Activated naive CD4-positive, alpha-beta T cell (primary cell): ENCODE measurements at places on chromosomes 2 and 18.

GRCh38 chr2:189444322-189444721 is 3.0 kb downstream of the WDR75 start:
- DNase-seq, result no peak

DNA sequence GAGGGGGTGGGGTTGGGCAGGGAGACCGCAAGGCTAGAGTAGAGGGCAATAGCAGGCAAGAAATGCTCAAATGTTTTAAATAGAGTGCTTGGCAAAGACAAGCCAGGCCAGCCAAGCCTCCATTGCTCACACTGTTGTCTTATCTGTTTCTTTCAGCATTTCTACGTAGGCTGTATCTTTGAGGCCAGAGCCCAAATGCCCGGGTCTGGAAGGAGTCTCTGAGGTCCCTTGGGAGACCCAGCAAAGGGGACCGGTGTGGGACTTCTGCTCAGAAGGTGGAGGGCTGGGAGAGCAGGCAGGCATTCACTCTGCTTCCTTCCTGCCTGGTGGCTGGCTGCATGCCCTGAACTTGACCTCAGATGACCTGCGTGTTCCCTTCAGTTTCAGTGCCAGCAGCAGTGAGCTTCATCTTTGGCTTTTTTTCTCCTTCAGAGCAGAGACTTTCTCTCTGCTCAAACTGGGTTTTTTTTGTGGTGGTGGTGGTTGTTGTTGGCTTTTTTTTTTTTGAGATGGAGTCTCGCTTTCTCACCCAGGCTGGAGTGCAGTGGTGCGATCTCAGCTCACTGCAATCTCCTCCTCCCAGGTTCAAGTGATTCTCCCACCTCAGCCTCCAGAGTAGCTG is 13.7 kb upstream of the TET3 start:
- peak; percentile 37 for DNase-seq

DNA sequence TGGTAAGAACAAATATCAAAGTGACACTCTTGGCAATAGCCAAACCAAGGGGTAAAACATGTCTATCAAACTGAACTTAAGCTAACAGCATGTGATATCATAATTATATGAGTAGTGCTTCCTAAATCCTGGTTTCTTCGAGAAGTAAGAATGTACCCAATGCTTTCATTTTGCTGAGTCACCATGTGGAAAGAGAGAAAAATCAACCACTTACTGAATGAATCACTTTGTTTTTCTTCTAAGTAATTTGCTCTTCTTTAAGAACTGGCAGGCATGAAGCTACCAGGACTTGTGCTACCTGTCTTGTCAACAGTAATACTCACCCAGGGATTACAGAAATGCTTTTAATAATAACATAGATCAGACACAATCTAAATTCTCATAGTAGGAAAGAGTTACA is 19.0 kb upstream of the DUSP19 start:
- no peak for DNase-seq

- DNase-seq, result no peak
Measured at GRCh38 chr2:218329826-218330593, 26.6 kb upstream of the CATIP start.

DNA sequence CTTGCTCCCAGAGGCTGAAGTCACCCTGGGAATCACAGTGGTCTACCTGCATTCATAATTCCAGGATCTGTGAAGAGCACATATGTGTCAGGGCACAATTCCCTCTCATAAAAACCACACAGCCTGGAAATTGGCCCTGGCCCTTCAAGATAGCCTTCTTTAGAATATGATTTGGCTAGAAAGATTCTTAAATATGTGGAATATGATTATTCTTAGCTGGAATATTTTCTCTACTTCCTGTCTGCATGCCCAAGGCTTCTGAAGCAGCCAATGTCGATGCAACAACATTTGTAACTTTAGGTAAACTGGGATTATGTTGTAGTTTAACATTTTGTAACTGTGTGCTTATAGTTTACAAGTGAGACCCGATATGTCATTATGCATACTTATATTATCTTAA is 24.2 kb downstream of the ICOS start:
- no peak for DNase-seq

- no peak for DNase-seq
Measured at GRCh38 chr2:41194230-41194629, 742.3 kb upstream of the SLC8A1 start.

DNA sequence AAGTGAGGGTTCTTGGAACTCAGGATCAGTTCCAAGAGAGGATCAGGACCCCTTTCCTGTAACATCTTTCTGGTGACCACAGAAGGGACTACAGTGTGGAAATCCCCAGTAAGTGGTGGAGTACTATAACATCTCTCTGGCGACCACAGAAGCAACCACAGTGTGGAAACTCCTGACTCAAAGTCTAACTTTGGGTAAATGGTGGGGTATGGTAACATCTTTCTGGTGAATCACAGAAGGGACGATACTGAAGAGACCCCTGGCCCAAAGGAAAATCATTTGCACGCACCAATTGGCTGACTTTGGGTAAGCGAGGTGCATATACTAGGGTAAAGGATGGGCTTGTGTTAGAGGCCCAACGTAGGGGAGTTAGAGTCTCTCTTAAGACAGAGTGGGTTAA is 56.3 kb upstream of the GULP1 start:
- DNase-seq, result no peak

GRCh38 chr2:12347066-12347493 is 369.7 kb upstream of the TRIB2 start:
- no peak for DNase-seq

- no peak for DNase-seq
Measured at GRCh38 chr2:33419581-33420200, 56.8 kb upstream of the RASGRP3 start.

DNA sequence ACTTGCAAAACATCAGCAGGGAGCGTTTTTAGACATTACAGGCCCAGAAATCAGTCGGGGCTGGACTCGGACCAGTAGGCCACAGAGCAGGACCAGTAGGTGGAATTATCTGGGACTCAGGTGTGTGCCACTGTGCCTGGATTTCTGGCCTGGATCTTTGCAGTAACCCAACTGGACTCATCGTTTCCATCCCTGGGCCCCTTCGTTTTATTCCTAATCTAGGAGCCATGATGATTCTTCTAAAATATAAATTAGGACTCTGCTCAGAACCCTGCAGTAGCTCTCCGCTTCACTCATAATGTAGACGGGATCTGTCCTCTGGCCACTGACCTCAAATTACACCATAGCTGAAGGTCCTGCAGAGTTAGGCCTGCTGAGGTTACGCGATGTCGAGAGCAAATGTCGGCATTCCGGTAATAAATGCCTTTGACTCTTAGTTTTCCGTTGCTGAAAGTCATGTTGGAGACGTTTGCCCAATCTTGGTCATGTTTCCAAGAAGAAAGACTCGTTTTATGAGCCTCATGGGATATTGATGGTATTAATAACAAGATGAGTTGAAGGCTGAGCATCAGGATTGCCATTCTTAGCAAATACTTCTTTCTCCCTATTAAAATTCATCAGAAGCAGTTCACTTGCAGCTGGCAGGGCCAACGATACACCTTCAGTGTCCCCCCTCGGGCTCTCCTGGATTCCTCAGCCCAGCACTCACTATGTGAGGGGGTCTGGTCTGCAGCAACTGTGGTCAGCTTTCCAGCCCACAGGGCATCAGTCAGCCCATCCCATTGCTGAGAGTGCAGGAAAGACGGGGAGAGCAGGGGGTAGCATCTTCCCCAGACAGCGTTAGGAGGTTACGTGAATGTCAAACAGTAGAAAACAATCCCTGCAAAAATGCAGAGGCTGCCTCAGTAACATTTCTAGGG is 39.9 kb upstream of the KLF11 start:
- DNase-seq, result no peak
